Thymus (tissue), 14 donors: ENCODE measurements at places on chromosomes 6 and 20.
A peak's percentile ranks its signal among the peaks of the same experiment; 100 is the strongest.

DNA sequence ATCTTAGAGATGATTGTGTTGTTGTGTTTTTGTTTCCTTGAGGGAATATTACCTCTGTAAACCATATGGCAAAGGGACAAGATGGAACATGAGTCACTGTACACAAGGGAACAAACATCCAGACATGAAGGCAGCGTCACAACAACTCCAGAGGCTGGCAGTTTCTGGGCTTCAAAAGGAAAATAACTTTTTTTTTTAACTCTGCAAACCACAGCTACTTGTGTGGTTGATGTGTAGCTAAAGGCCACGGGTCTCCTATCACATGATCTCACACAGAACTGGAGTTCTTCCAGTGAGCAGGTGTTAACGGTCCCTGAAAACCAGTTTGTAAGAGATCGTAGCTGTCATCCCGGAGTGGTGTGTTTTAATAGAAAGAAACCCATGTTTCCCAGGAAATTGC, 33.2 kb upstream of the HBS1L start:
- peak; percentile 62 for DNase-seq

DNA sequence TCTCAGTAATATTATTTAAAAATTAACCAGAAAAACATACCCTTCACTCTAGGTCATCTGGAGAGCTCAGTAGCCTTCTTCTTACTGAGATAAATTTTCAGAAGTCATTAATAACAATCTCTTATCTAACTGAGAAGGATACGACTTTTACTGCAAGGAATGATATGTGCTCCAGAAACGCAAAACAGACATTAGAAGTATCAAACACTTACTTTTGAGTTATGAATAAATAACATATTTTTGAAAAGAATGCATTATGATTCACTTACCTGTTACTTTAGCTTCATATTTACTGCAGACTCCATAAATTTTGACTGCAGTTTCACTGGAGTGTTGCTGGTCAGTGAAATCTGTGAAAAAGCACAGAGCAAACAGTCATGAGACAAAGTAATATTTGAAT, 668.7 kb upstream of the NRSN1 start:
- no peak for DNase-seq

GRCh38 chr6:628766-629165, 28.1 kb downstream of the HUS1B start:
- DNase-seq, result no peak

DNA sequence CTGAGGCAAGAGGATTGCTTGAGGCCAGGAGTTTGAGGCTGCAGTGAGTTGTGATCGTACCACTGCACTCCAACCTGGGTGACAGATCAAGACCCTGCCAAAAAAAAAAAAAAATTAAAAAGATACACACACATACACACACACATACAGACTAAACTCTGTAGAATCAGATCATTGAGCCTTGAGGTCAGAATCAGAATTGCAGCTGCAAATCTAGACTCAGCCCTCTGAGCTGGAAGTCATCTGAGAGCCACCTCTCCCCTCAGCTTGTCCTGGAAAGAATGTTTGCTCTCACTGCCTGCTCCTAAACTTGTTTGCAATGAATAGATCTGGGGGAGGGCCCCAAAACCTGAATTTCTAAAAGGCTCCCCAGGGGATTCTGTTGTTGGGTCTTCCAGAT, 41.4 kb upstream of the ANGPT4 start:
- DNase-seq, result no peak

GRCh38 chr6:169647637-169648036, 54.2 kb downstream of the WDR27 start:
- no peak for DNase-seq

GRCh38 chr6:115514656-115515055, 546.0 kb downstream of the FRK start:
- no peak for DNase-seq

DNA sequence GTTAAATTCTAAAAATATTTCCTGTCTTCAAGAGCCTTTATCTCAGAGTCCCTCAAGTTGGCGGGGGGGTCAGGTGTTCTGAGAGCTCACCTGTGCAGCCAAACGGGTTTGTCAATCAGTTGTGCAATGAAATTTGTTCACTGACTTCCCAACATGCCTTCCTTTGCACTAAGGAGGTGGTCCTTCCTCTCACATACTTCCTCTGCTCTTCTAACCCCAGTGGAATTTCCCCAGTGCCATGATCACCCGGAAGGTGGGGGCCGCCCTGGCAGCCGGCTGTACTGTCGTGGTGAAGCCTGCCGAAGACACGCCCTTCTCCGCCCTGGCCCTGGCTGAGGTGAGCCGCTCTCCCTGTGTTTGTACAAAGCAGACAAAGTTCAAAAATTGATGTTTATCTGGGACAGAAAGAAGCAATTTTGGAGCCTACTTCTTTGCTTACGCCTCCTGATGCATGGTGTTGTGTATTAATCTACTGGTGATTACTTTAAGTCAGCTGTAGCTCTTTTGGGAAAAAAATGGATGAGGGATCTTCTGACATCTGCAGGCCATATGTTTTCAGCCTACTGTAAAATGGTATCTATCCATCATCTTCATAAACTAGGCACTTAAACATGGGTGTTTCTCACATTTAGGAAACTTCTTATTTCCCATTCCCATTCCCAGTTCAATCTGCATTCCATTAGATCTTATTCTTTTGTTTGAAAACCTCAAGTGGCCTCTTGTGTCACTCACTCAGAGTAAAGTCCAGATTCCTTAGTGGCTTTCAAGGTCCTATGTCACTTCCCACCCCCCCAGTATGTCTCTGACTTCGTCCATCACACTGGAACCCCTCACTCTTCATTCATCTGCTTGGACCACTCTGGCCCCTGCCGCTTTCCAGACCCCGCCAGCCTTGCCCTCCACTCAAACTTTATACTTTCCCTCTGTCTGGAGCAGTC, 10.1 kb downstream of the ALDH5A1 start:
- DNase-seq, result no peak

- DNase-seq, result no peak
Observed at GRCh38 chr6:14881398-14881797, 364.5 kb upstream of the JARID2 start.

- no peak for DNase-seq
Observed at GRCh38 chr6:97081010-97081590, 156.6 kb downstream of the KLHL32 start.

DNA sequence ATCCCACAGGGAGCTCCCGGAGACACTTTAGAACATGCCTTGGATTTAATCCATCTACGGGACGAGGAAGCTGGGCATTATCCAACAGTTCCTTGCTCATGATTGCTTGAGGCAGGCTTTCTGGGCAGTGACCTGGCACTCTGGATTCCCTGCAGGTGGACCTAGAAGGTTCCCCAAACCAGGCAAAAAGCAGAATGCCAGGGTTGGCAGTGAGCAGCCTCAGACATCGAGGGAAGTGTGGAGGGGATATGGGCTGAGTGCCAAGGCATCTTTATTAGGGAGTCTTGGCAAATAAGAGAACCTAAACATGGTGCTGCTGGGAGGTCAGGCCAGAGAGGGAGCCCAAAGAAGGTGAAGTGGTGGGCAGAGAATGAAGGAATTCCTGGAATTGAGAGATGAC, 158.5 kb downstream of the CD83 start:
- no peak for DNase-seq

GRCh38 chr20:10922941-10923340, 249.1 kb upstream of the JAG1 start:
- no peak for DNase-seq

DNA sequence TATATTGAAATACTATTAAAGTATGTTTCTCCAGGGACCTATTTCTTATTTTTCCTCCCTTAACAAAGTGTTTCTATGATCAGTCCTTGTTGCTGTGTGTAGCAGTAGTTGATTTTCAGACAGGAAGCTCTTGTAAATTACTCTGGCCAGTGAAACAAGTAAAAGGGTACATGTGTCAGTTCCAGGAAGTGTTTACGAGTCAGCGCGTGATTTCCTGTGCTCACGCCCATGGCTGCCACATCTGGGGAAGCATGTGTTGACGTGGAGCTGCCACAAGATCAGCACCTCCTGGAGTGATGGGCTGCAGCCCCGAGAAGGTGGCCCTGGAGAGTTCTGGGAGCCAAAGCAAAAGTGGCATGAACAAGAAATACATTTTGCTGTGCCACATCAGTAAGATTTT, 38.6 kb upstream of the GGTLC1 start:
- DNase-seq, result peak; percentile 45
